ENCODE measurements at places on chromosomes 5 and 9.

DNA sequence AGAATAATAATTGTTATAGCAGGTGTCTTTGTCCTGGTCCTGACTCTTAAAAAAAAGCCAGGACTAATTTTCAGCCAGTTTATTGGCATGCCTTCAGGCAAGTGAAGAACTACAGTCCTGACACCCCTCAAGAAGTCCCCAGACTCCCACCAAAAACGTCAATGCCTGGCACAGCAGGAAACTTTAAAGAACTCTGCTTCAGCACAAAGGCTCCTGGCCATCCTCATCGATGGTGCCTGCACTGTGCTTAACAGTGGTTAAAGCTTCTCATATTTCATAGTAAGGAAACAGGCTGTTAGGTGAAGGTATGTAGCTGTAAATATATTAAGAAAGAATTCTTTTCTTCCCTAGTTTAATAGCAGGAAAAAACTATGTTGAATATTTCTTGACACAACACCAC, 280.1 kb upstream of the PUM3 start:
- no peak for DNase-seq

DNA sequence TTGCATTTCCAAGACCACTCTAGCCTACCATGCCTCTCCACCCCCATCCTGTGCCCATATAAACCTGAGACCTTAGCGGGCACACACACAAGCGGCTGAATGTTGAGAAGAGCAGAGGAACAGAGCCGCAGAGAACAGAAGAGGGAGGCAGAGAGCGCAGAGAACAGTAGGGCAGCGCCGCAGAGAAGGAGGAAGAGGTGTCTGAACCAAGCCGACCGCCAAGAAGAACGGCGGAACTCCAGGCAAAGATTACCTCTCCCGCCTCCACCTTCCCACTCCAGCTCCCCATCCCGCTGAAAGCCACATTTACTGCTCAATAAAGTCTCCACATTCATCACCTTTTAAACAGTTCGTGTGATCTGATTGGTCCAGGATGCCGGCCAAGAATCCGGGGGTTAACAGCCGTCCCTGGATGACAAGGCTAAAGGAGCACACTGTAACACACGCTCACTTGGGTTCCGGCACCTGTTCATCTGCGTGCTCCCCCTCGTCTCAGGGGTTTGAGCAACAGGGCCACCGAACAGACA, 33.2 kb downstream of the GRIN3A start:
- DNase-seq, result peak; percentile 36

GRCh38 chr5:3301306-3301705, 294.3 kb upstream of the IRX1 start:
- no peak for DNase-seq

- no peak for DNase-seq
Measured at GRCh38 chr9:116484492-116485061, 202.5 kb upstream of the TRIM32 start.

GRCh38 chr9:95777136-95777535, 98.4 kb upstream of the ERCC6L2 start:
- DNase-seq, result no peak

DNA sequence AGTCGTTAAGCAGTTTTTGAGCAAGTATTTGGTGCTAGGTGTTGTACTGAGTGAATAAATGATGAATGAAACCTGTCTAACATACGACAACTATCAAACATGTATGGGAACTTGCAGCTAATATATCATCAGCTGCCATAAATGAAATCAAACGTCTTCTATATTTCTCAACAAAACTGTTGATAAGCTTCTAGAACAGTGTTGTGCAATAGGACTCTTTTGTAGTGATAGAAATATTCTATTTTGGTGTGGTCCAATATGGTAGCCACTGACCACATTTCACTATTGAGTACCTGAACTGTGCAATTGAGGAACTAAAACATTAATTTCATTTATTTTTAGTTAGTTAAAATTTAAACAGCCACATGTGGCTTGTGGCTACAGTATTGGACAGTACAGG, 16.3 kb upstream of the FYB1 start:
- DNase-seq, result no peak
